ENCODE measurements at places on chromosomes 12 and 14. TPM values are rescaled to one million over a fixed set of nuclear protein-coding genes. Genes with fewer than 3 reads are reported as not detected.

TAS2R19 gene
- polyA plus RNA-seq, result 2.3 TPM

PPP4R4 gene
- 101 TPM for polyA plus RNA-seq

C12orf76 gene
- polyA plus RNA-seq, result 199 TPM

NYNRIN gene
- polyA plus RNA-seq, result 0.05 TPM

Data from Purkinje cell (primary cell).